ENCODE measurements at places on chromosomes 16 and 17.

GRCh38 chr17:54172096-54172984 lies 349.6 kb downstream of the KIF2B start:
- DNase-seq = no peak

DNA sequence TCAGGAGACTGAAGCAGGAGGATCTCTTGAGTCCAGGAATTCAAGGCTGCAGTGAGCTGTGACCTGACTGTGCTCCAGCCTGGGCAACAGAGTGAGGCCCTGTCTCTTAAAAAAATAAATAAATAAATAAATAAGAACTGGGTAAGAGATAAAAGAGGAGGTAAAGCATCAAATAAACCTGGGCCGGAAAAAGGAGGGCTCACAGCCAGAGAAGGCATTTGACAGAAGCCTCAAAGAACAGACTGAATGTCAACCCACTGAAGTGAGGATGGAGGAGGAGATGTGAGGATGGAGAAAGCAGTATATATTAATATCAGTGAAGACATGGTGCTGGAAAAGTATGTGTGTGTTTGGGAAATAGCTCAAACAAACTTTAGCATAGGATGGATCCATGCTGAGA lies 6.1 kb downstream of the NOG start:
- DNase-seq = no peak

- DNase-seq = no peak
Measured at GRCh38 chr16:17617021-17617552, 146.3 kb upstream of the XYLT1 start.

GRCh38 chr16:79601092-79601930 lies 774 bp upstream of the MAF start:
- no peak for DNase-seq

DNA sequence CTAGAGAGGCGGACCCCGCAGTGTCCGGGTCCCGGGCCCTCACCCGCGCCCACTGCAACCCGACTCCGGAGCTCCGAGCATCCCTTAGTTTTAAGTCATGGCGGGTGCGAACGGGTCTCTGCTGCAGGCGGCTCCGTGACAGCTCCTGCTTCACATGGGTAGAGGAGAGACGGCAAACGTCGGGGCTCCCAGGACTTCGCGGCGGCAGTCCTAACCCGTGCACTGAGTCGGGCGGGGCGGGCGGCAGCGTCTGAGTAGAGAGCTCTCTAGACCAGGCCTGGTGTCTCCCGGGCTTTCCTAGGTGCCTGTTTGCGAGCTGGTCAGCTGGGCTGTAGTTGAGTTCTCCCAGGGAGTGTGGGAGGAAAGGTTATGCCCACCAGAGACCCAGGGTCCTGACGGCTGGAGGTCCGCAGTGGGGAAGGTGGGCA lies 345 bp downstream of the TSC2 start:
- no peak for DNase-seq

GRCh38 chr16:82460766-82461165 lies 166.0 kb upstream of the CDH13 start:
- no peak for DNase-seq

GRCh38 chr17:33469911-33470310 lies 176.8 kb upstream of the ASIC2 start:
- DNase-seq = no peak

DNA sequence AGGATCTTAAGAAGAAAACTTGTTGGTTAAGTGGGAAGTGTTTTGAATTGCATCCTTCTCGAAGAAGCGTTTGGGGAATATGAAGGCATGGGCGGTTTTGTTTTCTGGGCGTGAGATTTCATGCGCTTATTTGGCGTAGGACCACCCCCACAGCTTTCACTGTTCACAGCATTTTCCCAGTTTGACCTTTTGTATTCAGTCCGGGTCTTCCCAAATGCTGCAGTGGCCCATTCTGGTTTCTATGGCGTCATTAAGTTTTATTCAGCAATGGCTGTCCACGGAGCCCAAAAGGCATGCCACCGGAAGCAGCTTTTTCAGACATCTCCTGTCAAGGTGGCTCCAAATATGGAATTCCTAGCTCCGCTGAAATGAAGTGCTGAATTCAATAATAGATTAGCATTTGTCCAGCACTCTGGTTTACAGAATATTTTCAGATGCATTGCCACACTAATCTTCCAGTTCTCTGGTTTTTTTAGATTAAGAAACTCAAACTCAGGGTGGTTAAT lies 90.6 kb upstream of the FBXO47 start:
- DNase-seq = no peak

DNA sequence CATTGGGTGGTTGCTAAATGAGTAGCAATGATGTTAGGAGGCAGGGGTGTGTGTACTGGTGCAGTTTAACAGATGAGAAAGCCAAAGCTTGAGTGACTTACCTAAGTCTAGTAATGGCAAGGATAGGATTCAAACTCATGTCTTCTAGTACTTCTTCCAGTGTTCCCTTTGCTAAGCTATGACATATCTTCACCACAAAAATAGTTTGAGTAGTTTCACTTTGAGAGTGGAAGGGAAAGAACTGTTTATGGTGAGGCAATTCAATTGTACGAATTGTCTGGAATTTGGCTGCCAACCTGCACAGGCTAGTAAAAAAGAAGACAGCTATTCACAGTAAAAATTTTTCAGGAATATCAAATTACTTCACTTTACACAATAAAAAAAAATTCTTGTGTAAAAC lies 138.0 kb downstream of the NLK start:
- DNase-seq = no peak

- no peak for DNase-seq
Measured at GRCh38 chr17:80639658-80640057, 95.0 kb downstream of the RPTOR start.

DNA sequence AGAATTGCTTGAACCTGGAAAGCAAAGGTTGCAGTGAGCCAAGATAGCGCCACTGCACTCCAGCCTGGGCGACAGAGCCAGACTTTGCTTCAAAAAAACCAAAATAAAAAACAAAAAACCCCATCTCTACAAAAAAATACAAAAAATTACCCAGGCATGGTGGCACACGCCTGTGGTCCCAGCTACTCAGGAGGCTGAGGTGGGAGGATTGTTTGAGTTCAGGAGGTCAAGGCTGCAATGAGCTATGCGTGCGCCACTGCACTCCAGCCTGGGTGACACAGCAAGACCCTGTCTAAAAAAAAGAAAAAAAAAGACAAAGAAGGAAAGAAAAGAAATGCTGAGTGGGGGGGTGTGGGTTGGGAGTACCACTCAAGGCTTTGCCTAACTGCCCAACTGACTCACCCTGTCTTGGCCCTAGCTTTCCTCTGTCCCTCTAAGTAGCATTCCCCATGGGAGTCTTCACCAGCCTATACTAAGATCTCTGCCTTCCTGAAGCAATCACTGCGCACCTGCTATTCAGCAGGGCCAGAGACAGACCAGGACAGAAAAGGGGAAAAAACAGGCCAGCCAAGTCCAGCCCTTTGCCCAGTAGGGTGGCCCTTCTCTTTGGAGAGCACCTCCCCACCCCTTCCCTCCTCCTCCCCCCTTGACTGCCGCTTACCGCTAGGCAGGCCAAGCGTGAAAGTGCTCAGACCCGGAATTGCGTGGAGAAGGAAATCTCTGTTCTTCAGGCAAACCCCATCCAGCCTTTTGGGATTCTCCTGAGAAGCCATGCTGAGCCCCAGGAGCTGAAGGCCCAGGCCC lies 45.8 kb downstream of the RTN4RL1 start:
- DNase-seq = no peak

GRCh38 chr17:69269131-69269998 lies 40.7 kb upstream of the ABCA10 start:
- no peak for DNase-seq

DNA sequence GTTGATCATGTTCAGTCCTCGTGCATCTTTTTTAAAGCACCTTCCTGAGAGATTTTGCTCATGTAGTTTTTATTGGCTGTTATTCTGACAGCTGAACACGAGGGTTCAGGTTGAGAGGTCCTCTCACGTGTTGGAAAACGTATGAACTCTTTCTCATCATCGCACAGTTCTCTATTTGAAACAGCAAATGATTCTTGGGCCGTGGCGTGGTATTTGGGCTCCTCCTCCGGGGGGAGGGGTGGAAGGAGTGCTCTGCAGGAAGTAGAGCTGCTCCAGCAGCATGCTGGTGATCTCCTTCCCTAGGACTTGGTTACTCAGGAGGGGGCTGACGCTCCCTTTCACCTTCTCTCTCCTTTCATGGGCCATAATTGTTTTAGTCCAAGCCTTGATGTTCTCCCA lies 70.4 kb downstream of the KSR1 start:
- no peak for DNase-seq

GRCh38 chr17:74042744-74043486 lies 160.6 kb upstream of the RPL38 start:
- DNase-seq = peak; percentile 63

DNA sequence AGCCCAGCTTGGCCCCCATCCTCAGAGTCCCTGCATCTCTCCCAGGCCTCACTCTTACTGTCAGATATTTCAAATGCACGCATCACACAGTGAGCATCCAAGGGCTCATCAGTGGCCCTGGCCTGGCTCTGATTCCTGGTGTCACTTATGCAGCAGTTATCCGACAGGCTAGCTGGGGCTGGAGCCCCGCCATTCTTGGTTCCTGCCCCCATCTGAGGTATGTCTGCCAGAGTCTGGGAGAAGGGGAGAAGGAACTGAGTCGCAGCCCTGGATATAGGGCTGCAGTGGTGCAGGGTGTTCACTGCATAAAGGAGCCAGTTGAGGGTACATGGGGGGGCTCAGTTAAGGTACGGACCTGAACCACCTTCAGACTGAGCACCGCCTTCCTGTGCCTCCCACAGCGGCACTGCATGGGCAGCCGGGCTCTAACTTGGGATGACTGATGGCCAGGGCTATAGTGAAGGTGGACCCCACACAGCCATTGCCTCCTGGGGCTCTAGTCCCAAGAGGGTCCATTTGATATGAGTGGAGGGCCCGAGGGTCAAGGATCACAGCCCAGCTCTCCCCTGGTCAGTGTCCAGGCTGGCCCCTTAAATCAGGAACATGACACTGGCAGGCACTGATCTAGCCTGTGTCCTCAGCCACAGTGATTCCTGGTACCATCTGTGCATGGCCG lies 1.8 kb upstream of the RASD1 start:
- no peak for DNase-seq

DNA sequence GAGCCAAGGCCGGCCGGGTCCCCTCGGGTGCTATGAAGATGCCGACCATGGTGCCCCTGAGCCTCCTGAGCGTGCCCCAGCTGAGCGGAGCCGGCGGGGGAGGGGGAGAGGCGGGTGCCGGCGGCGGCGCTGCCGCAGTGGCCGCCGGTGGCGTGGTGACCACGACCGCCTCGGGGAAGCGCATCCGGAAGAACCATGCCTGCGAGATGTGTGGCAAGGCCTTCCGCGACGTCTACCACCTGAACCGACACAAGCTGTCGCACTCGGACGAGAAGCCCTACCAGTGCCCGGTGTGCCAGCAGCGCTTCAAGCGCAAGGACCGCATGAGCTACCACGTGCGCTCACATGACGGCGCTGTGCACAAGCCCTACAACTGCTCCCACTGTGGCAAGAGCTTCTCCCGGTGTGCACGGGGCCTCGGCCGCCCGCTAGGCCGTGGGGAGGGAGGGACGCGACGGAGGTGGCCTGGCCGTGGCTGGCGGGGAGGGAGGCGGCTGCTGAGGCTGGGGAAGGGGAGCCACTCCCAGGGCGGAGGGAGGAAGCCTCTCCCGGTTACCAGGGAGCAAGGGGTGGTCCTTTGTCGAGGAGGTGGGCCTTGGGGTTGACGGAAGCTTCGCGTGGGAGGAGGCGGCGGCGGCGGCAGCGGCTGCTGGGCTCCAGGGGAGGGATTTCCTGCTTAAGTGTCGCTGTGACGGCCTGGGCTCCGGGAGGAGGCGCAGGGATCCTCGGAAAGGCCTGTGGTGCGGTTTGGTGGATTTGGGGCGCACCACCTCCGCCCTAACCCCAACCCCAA lies 1.3 kb downstream of the MAZ start:
- DNase-seq = peak; percentile 87

GRCh38 chr16:74606521-74607309 lies at the start of gene GLG1:
Gene GLG1, minus strand, starts transcription at chr16:74607114. Its CDS starts 20 bp downstream, at chr16:74607094.
- peak; percentile 88 for DNase-seq

DNA sequence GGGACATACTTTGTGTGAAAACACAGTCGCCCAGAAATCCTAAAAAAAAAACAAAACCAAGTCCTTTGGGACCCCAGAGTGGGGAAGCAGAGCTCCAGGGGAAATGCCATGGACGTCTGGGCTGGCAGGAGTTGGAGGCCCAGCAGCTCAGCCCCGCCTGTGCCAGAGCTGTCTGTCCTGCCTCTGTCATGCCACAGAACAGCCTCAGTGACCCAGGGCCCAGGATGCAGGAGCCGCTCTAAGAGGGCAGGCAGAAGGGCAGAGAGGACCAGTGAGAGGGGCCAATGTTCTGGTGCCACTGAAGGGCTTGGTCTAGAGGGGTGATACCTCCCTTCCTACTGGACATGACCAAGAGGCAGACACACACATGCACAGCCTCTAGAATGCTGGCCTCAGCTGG lies 166.2 kb downstream of the C16orf78 start:
- DNase-seq = no peak

GRCh38 chr17:75872434-75873351 lies 5.7 kb downstream of the TRIM47 start:
- DNase-seq = peak; percentile 43

- no peak for DNase-seq
Measured at GRCh38 chr16:77868478-77868877, 80.1 kb downstream of the VAT1L start.

DNA sequence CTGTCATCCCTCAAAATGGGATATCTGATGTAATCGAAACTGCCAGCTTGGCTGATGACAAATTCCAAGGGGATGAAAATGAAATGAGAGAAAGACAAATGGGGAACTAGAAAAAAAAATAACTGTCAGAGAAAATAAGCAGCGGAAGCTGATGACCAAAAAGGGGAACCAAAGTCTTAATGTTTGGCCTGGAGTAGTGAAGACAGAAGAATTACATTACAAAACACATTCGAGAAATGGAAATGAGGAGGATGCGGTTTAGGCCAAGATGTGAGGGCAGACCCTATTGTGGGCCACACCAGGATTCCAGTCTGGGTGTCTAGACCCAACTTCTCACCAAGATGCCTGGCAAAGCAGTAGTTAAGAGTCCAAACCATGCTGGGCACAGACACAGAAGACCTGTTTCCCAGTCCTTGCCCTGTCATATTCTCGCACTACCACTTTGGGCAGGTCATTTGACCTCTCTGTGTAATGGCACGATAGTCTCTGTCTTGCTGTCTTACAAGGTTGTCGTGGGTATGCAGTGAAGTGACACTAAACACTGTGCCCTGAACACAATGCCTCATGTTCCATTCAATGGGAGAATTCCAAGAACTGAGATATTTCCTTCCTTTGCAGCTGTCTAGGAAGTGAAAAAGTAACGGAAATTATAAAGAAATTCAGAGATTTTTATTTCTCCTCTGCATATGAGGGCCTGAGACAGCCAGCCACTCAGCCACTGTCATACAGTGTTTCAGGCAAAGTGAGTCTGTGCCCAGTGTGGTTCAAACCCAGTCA lies 12.3 kb upstream of the CCL2 start:
- DNase-seq = no peak

- DNase-seq = no peak
Measured at GRCh38 chr16:26177438-26177837, 485.7 kb downstream of the HS3ST4 start.

GRCh38 chr16:82322177-82322576 lies 152.2 kb upstream of the MPHOSPH6 start:
- DNase-seq = no peak

GRCh38 chr17:78053777-78054468 lies 74.6 kb downstream of the TMC6 start:
- no peak for DNase-seq

GRCh38 chr16:48231727-48232492 lies 12.2 kb upstream of the LONP2 start:
- no peak for DNase-seq

- no peak for DNase-seq
Measured at GRCh38 chr17:60535382-60536279, 9.6 kb upstream of the APPBP2 start.

Data from anterior cingulate cortex (tissue), 58 donors.